Uterine smooth muscle cell (primary cell): ENCODE measurements at places on chromosomes 6 and 20. TPM values are rescaled to one million over a fixed set of nuclear protein-coding genes. Genes with fewer than 3 reads are reported as not detected.

Gene NKX2-2
- not detected in 2 replicates for total RNA-seq

Gene RTF2
- 76.5 and 95.3 TPM in 2 replicates for total RNA-seq

Gene ARFRP1
- 43.7 and 61.0 TPM in 2 replicates for total RNA-seq

Gene DACT2
- total RNA-seq: not detected in 2 replicates

Gene ANGPT4
- total RNA-seq: not detected in 2 replicates

Gene NDRG3
- total RNA-seq: 19.5 and 20.1 TPM in 2 replicates

Gene KLHDC3
- total RNA-seq: 59.6 and 66.2 TPM in 2 replicates

Gene EYA4
- 13.7 and 14.5 TPM in 2 replicates for total RNA-seq

Gene ARMC12
- total RNA-seq: 0.22 and 0.25 TPM in 2 replicates

Gene LGSN
- total RNA-seq: not detected in 2 replicates
